Activated CD4-positive, alpha-beta T cell treated with anti-CD3 and anti-CD28 coated beads, Interleukin-2, amount 50 U/mL, for 16 hours (primary cell): ENCODE measurements at places on chromosomes 2 and 18.

GRCh38 chr2:42190191-42190590, 21.0 kb downstream of the EML4 start:
- no peak for DNase-seq

GRCh38 chr18:32373995-32374394, 96.7 kb downstream of the GAREM1 start:
- no peak for DNase-seq

DNA sequence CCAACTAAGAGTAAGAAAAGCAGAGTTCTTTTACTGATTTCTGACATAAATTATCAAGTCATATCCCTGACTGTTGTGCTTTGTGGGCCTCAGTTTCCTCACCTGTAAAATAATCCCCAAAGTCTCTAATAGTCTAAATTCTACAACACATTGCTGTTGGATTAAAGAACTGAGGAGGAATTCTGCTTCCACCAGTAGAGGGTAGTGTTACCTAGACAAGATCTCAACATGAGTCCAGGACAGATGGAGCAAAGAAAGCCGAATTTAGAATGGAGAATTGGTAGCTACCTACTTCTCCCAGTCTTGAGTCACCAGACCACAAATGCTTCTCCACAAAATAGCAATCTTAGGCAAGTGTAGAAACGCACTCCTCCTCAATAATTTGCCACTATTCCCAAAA, 462.5 kb upstream of the FSHR start:
- no peak for DNase-seq

DNA sequence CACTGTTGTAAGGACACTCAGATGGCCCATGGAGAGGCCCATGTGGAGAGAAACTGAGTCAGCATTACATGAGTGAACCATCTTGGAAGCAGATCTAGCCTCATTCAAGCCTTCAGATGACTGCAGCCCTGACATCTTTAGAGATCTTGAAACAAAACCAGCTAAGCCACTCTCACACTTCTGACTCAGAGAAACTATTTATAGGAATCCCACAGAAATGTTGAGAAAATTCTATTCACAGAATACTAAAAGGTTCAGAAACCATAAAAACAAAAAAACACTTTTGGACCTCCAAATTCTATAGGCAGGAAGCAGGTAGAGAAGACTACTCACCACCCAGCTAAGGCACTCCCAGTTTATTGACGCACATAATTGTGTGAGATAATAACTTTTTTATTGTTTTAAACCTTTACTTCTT, 8.7 kb downstream of the TMEM169 start:
- DNase-seq, result peak; percentile 26

- no peak for DNase-seq
Observed at GRCh38 chr2:159283529-159283928, 3.0 kb downstream of the WDSUB1 start.

GRCh38 chr2:42933824-42934254, 141.5 kb upstream of the HAAO start:
- no peak for DNase-seq

- DNase-seq, result no peak
Observed at GRCh38 chr2:157227592-157227991, 29.9 kb upstream of the GALNT5 start.
